ENCODE measurements at places on chromosomes 1 and 21.

GRCh38 chr1:67429528-67430357 is 459 bp downstream of the SERBP1 start:
- DNase-seq = no peak

GRCh38 chr1:188027613-188028012 is 1198.9 kb downstream of the PLA2G4A start:
- no peak for DNase-seq

GRCh38 chr1:234710381-234710780 is 100.4 kb upstream of the IRF2BP2 start:
- DNase-seq = no peak

DNA sequence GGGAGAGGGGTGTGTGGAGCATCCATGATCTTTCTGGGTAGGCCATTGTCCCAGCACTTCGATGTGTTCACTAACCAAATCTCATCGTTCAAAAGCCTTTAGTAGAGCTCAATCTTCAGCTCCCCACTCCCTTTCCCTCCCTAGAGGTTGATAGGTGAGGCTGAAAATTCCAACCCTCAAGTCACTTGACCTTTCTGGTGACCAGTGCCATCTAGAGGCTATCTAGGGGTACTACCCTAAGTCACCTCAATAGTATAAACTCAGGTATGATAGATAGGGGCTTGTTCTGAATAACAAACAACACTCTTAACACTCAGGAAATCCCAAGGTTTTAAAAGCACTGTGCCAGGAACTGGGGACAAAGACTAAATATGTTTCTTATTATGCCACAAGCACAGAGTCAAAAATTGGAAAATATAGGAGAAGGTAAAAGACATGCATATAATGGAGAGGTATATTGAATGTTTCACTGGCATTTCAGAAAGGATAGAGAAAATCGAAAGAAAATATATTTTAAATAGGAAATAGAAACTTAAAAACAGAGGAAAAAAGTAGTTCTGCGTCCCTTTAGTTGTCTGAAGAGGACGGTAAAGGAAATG is 42.9 kb upstream of the CD53 start:
- peak; percentile 6 for DNase-seq

- DNase-seq = no peak
Measured at GRCh38 chr1:201336711-201337450, 40.6 kb downstream of the TNNT2 start.

DNA sequence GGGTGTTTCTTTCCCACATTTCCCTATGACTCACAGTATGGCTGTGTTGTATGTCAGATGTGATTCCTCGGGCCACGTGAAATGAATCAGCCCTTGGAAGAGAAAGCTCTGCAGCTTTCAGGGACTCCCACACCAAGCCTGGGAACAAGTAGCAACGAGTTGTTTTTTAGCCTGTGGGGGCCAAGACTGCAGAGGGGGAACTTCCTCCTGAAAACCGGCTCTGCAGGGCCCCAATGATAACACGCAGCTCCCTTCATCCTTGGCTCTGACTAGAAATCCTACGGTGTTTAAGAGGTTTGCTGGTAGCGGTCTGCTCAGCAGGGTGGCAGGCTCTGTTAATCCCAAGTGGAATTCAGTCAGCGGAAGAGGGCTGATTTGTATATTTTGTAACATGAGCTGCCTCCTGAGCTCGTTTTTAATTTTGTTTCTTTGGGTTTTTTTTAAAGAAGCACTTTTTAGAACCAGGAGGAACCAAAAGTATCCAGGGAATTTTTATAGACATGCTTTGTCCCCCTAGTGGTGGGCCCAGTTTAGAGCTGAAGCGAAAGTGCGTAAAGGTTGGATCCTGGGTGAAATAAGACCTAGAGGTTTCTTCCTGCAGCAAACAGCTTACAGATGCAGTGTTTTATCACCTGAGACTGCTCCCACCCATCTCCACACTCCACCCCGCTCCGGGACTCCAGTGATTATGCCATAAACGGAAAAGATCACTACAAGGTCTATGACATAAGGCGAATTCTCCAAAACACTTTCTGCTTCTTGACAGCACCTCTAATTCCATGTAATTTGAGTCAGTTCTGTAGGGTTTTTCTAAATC is 48.8 kb downstream of the LAMC2 start:
- DNase-seq = no peak

DNA sequence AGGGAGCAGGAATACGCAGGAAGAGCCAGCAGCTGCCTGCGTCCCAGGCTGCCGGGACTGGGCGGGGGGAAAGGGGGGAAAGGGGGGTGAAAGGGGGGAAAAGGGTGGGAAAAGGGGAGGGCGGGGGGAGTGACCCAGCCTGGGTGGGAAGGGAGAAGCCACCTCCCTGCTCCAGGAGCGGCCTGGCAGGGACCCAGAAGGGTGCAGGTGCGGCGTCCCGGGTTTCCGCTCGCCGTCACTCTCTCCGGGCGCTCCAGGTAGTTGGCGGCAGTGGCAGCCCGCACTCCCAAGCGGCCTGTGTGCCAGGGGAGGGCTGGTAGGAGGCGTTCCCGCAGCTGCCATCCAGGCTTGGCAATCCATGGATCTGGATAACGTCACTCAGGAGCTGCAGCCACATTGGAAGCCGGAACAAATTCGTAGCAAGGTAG is 141.0 kb upstream of the NGF start:
- no peak for DNase-seq

DNA sequence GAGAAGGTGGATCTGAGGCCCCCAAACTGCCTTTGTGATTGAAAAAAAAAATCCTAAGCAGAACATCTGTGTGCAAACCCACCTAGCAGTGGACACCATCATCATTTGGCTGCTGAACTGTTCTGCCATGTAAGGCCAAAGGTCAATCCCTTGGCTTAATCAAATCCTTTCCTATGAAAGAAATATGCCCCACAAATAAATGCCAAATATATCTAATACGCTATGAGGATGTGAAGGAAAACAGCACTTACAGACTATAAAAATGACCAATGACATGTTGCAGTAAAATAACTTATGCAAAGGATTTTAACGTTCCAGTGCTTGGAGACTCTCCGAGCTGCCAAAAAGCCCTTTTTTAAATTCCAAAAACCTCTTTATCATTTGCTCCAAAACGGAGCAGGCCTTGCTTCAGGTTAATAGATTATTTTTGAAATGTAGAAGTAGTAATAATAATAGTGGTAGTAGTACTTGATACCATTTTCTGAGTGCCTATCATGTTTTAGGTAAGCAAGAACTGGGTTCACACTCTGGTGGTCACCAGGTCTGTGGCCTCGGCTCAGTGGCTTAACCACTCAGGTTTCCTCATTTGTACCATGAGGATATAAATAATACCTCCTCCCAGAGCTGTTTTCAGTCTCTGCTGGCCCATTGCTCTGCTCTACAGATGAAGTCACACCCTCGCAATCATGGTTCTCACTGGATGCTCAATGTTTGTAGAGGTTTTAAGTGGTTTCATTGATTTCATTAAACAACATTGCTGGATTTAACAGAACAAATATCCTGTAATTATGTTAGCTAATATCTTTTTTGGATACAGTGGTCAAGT is 47.9 kb upstream of the EDEM3 start:
- DNase-seq = no peak

GRCh38 chr1:161740921-161741320 is 8.7 kb upstream of the DUSP12 start:
- DNase-seq = no peak

DNA sequence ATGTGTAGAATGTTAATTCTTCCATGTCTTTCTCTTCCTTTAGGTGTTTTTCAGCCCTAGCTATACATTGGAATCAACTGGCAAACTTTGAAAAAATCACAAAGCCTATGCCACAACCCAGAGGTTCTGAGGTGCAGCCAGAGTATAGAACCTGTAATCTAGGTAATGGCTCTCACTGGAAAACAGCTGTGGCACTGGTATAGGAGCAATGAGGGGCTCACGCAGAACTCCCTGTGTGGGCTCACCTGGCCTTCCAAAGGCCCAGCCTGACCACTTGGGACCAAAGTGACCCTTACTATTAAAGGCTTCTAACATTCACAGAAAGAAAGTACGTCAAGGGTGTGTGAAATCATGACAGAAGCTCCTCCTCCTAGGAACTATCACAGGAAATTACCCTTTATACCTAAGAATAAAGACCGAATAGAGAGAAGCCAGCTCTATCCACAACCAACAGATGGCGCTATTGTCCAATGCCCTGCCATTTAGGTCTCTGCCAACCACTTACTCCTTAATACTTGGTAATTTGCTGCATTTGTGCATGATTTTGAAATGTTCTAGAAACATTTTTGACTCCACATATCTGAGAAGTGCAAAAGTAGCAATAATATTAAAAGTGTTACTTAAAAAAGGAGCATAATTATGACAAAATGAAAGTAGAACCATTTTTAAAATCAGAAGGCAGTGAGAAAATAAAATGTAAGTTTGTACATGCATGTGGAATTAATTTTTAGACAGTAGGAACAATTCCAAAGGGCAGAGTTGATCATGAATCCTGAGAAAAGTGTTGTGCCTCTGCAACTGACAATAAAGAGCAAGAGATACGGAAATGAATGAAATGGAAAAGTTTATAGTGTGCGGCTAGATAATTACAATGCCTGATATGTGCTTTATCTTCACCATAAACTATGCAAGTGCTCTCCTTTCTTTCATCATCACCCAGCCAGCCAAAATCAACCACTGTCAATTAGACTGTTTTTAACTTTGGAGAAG is 93.1 kb upstream of the HAO2 start:
- no peak for DNase-seq

DNA sequence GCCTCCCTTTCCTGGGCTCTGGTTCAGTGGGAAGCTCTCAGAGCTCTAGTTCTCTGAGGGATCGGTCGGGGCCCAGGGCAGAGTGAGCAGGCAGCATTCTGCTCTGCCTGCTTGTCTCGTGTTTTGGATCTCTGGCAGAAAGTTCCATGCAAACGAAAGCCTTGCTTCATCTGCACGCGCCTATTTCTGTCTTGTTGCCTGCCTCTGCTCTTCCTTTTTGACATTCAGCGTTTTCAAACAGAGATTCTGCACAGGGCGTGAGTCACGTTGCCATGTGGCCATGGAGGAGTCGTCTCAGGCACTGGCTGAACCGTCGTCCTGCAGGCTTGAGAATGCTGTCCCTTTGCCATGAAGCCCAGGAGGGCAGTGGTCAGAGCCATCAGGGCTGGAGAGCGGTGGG is 20.3 kb downstream of the AJAP1 start:
- DNase-seq = no peak

DNA sequence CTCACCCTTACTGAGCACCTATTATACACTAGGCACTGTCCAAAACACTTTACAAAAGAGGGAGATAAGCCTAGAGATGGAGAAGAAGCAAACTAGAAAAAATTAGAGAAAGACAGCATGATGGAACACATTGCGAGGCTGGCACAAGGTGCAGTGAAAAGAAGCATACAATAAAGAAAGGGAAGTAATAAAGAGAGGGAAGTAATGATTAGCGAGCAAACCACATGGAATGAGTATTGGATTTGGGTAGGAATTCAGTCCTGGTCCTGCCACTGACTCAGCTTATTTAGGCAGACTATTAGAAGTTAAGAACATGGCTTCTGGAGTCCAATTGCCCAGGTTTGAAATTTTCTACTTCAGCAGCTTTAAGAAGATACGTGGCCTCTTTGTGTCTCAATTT is 32.6 kb upstream of the FNBP1L start:
- DNase-seq = no peak

DNA sequence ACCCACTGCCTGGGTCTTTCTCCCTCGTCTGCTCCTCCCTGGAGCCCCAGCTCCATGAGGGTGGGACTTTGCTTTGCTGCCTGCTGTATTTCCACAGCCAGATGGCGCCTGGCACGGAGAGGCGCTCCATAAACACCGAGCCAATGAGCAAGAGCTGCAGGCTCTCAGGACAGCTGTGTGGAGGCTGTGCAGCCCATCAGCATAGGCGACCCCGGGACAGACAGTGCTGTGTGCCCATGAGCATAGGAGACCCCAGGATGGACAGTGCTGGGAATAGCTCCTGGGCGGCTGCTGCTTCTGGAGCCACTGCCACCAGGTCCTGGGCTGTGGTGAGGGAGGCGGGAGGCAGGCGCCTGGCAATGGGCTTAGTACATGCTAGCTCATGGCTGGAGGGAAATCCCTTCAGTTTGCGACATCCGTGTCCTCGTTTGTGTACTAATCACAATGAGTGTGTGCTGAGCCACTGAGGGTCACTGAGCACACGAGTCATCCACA is 29.2 kb downstream of the CEP104 start:
- no peak for DNase-seq

DNA sequence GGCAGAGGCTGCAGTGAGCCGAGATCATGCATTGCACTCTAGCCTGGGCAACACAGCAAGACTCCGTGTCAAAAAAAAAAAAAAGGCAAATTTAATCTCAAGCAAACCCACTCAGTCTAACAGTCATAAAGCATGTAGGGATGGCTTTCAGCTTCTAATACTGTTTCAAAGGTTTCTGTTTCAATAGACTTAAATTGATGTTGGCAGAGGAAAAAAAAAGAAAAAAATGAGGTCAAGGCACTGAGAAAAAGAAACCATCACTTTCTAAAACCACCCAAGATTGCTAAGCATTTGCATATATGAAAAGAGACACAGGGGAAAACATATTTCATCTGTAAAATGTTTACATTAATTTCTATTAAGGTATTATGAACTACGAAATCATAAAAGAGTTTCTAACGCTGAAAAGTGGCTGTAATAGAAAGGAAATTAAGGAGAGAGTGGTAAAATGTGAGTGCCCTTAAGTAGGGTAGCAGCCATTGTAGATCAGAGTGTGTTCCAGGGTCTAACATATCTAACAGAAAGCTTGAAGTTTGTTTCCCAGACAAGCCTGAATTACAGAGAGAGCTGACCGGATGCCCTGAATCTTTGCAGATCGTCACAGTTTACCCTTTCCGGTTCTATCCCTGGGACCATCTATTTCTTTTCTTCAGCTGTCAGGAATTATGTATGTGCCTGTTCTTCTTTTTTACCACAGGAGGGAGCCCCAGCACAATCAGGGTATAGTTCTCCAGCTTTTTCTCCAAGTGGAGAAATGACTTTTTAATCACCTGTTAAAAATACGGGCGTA is 70.0 kb downstream of the PLD5 start:
- DNase-seq = no peak

GRCh38 chr1:177984136-177984525 is 14.3 kb upstream of the SEC16B start:
- no peak for DNase-seq

- DNase-seq = no peak
Measured at GRCh38 chr1:115225993-115226685, 111.9 kb downstream of the NGF start.

Data from GF-D8 (cell line).